ENCODE measurements at places on chromosomes 11 and 22.
A peak's percentile ranks its signal among the peaks of the same experiment; 100 is the strongest.

GRCh38 chr22:40403141-40403540 lies 32.7 kb downstream of the SGSM3 start:
- no peak for DNase-seq

DNA sequence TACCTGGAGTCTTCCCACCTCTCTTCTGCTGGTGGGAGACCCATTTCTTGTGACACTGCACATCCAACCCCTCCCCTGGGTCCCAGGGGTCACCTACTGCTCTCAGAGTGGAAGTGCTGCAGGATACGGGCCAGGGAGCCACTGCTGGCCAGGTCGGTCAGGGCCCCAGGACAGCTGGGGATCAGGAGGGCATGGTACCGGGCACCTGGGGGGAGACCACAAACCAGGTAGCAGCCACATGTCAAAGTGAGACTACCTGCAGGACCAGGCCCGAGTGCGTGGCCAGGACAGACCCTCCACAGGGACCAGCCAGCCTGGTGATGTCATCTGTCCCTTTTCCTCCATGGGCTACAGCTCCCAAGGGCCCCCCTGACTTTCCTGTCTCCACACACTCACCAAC lies 3.9 kb downstream of the GATD1 start:
- no peak for DNase-seq

DNA sequence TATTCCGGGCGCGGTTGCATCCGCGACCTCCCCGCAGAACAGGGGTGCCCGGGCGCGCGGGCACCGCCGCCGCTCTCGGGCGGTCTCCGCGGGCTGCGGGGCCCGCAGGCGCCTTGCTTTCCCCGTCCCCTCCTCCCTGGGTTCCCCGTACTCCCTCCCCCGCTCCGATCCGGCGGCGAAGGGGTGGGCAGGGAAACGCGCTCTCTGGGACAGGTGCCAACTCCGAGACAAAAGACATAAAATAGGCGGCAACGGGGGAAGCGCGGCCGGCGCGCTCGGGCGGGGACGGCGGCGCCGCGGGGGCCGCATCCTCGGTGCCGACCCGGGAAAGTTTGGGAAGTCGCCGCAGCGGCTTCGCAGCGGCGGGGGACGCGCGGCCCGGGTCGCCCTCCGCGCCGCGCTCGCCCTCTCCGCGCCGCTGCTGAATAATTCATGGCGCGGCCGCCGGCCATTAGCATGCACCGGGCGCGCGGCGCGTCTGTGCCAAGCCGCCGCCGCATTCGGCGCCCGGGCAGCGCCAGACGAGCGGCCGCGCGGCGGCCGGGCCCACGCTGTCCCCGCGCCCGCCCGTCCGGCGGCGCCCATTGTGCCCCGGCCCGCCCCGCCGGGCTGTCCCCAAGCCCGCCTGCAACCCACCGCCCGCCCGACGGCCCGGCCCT lies 78.7 kb upstream of the PPARA start:
- peak; percentile 96 for DNase-seq

DNA sequence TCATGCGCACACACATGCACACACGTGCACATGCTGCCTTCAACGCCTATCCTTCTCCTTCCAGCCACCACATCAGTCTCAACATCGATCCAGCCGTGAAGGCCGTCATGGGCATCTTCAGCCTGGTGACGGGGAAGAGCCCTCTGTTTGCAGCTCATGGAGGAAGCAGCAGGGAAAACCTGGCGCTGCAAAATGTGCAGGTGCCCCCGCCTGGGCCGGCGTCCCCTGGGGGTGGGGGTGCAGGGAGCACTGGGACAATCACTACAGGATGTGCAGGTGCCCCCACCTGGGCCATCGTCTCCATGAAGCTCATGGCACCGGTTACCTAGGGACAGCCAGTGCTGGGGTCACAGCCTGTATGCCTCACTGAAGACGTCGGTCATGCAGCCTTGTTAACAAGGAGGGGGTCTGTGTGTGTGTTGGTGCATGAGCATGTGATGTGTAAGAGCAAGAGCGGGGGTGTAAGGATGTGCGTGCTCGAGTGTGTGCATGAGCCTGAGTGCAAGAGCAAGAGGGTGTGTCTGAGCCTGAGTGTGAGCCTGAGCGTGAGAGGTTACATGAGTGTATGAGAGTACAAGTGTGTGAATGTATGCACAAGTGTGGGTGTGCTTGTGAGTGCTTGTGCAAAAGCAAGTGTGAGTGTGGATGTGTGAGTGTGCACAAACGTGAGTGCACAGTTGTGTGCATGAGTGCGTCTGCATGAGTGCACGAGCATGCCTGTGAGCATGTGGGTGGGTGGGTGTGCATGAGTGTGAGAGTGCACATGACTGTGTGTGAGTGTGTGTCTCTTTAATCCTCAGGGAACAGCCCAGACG lies 31.5 kb downstream of the NADSYN1 start:
- no peak for DNase-seq

DNA sequence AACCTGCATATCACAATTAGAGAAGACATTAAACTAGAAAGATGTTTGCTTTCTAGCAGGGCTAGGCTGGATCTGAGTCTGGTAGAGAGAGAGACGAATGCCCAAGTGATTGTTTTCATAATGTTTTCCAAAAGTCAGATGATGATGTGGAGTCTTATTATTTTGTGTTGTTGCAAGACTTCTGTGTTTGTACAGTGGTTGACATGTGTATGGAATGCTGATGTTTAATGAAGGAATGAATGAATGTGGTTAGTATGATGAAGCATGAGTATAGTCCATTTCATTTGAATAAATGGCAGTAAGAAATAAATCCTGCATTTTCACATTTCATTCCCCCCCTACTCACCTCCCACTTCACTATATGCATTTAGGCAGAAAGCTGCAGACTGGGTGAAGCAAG lies 69.6 kb downstream of the PPP2R1B start:
- no peak for DNase-seq

DNA sequence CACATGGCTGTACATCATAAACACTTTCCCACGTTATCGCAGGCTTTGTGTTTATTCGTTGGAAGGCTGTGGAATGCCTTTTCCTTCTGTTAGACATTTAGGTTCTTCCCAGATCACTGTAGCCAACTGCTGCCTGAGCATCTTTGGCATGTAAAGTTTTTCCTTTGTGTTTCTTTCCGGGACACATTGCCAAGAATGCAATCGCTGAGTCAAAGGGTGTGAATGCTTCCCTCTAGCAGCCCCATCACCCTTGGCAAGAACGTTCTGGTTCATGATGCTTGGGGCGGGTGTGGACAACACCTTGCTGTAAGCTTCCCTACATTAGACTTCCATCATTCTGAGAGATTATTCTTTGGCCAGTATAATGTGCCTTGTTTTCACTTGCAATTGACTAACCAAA lies 136.2 kb downstream of the OSBP2 start:
- DNase-seq, result no peak

- DNase-seq, result no peak
Observed at GRCh38 chr11:58597486-58598144, 18.8 kb downstream of the ZFP91 start.

DNA sequence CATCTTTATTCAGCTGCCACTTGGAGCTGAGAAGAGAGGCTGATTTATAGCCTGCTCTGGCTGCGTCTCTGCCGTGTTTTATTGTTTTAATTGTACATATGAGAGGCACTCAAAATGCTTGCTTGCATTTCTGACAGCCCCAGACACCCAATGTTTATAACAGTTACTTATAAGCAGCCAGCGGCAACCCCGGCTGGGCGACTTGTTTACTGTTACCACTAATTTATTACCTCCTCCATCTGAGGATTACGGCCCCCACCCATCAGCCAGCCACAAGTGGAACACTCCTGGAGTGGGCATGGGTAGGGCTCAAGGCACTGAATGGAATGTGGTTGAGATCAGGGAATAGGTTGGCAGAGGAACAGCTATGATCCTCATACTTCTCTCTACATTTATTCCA lies 61.2 kb downstream of the CLPB start:
- no peak for DNase-seq

- DNase-seq, result no peak
Observed at GRCh38 chr22:22591348-22592299, 32.6 kb upstream of the PRAME start.

DNA sequence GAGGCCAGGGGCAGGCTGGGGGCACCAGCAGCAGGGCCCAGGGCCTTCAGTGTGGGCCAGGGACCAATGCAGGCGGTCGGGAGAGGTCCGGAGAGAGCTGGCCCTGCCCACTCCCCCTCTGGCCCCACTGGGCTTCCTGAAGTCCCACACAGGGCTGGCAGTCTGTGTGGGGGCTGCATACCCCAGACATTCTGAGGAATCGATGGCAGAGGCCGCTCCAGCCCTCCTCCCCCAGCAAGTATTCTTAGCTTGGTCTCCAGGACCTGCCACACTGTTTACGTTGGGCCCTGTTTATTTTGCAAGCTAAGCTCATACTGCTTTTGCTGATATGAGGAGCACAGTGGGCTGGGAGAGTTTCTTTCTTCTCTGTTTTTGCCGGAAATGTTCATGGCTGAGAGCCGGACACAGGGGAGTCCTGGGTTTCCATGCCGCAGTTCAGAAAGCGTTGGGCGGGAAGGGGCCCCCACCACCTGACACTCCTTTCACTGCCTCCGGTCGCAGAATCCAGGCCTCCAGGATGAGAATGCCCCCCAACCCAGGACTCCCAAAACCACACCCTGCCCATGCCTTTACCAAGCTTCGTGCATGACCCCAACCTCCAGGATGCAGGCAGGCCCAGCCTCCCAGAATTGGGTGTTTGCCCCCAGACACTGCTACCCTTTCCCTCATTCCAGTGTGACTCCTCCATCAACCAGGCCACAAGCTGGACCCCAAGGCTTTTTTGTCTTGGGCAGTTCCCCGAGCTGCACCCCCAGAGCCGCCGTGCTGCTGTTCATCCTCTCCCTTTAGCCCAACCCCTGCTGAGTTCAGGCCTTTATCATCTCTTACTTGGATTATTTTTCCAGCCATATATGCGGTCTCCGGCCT lies 81.8 kb upstream of the KCNQ1OT1 start:
- DNase-seq, result peak; percentile 8
